Effector CD8-positive, alpha-beta T cell (primary cell): ENCODE measurements at places on chromosomes 5 and 9.

GRCh38 chr9:20506099-20506900 is 116.0 kb downstream of the MLLT3 start:
- DNase-seq = no peak

GRCh38 chr9:87434366-87434765 is 63.3 kb upstream of the DAPK1 start:
- DNase-seq = no peak

- no peak for DNase-seq
Observed at GRCh38 chr9:13439685-13440476, 160.4 kb upstream of the MPDZ start.

- DNase-seq = no peak
Observed at GRCh38 chr9:116986015-116986414, 298.9 kb downstream of the TRIM32 start.

DNA sequence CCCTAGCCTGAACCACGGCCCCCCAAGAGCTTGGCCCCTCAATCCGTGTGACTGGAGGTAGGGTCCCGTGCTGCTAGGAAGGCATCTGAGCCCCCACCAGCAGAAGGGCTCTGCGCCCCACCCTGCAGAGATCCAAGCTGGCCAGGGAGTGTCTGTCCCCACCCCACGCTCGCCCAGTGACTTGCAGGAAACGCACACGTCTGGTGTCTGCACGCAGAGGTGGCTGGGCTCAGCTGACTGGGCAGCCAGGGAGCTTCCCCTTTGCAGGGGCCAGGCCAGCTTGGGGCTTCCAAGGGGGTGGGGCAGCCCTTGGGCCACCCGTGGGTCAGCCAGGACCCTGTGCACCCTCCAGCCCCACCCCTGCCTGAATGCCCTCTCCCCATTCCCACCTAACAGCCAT is 24.3 kb downstream of the NOTCH1 start:
- DNase-seq = no peak

DNA sequence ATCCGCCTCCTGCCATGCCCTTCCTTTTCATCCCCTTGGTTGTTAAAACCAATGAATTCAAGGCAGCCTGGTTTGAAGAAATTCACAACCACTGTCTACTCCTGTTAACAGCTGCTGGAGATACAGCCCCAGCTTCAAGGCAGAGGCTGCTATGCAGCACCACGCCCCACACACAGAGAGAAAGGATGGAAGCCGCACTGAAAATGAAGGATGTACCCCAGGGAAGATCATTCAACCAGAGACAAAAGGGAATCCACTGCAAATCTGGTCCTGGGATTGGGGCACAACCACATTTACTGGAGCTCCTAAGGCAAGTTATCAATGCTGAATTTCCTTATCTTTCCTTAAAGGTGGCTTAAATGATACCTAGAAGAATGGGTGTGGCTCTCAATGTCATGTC is 58.7 kb downstream of the DPYSL3 start:
- DNase-seq = no peak

DNA sequence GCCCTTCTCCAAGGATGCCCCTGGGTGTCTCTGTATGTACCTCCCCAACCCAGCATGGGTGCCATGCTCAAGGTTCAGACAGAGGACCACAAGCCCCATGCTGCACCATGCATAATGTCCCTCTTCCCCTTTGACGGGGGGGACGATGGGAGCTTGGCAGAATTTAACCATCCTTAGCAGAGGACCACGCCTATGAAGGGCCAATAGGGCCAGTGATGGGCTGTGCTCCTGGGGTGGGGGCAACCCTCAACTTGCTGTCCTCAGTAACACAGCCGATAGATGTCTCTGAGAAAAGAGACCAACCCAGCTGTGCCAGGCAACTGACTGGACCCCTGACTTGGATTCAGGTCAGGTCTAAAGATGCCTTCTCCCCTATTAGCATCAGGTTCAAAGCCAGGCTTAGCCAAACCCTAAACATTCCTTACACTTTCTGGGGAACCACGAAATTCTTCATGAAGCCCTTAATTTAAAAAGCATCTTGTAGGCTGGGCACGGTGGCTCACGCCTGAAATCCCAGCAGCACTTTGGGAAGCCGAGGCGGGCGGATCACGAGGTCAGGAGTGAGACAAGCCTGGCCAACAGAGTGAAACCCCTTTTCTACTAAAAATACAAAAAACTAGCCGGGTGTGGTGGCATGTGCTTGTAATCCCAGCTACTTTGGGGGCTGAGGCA is 20.7 kb upstream of the JADE2 start:
- DNase-seq = no peak

DNA sequence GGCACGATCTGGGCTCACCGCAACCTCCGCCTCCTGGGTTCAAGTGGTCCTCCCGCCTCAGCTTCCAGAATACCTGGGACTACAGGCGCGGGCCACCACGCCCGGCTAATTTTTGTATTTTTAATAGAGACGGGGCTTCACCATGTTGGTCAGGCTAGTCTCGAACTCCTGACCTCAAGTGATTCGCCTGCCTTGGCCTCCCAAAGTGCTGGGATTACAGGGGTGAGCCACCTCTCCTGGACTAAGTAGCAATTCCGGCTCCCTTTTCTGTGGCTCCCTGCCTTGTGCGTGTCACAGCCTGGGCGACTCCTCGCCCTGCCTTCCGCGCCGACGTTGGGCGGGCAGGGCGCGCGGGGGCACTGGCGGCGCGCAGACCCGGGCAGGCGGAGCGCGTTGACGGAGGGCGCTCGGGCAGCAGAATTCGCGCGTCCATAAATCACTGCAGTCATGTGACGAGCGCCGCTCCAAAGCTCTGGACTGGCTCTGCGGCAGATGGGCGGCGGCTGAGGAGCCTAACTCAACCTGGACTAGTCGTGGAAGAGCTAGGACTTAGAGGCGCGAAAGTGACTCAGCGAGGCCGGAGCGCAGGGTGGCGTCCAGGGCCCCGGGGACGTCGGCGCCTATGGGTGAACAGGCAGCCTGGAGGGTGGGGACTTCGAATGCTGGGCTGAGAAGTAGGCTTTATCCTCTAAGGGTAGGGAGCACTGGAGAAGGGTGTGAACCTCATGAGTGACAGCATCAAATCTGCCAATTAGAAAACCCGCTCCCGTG is 1.4 kb upstream of the CIZ1 start:
- DNase-seq = peak; percentile 10

- DNase-seq = no peak
Observed at GRCh38 chr5:56513141-56513540, 280.0 kb upstream of the ANKRD55 start.

GRCh38 chr5:7208938-7209337 is 187.0 kb upstream of the ADCY2 start:
- DNase-seq = no peak

- no peak for DNase-seq
Observed at GRCh38 chr5:40689438-40689837, 9.7 kb downstream of the PTGER4 start.

DNA sequence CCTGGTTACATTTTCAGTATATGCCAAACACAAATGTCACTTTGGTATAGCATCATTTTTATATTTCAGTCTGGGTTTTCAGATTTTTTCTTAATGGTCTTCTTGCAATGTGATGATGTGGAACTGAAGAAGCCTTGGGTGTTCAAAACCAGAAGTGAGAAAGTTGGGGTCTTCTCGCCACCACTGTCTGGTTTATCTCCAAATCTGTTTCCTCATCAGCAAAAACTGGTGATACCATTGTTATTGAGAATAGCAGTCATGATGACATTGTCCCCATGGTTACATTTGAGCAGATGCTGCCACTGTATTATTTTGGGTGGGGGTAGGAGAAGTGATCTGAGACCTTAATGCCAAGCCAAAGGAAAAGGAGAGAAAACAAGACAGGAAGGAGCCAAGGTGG is 85.9 kb upstream of the MAP3K1 start:
- DNase-seq = no peak

DNA sequence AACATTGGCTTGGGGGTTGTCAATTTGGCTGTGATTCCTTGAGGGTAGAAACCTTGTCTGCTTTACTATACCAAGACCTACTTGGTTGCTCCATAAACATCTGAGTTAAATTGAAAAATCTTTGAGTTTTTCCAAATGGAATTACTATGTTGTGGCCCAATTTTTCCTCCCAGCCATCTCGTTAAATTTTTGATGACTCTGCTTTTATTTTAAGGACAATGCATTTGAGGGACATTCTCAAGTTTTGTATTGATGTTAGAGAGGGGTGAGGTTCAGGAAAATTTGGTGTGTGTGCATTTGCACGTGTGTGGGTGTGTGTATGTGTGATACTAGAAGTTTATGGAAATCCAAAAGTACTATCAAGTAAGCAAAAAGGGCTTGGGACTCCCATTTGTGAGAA is 491.4 kb upstream of the KLF4 start:
- DNase-seq = no peak

- no peak for DNase-seq
Observed at GRCh38 chr5:119386596-119387344, 31.0 kb downstream of the TNFAIP8 start.

DNA sequence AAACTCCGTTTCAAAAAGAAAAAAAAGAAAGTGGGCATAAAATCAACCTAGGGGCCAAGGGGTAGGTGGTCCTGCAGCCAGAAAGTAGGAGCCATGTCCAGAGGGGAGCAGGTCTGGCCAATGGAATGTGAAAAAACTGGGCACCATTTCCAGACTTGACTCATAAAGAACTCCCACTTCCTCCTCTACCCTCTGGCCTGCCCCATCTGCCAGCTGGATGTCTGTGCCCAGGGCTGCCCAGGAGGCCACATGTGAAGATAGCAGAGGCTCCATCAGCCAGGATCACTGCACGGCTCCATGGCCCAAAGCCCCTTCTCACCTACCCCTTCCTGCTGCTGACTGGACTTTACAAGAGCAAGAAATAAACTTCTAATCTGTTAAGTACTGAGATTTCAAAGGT is 42.1 kb upstream of the EEIG1 start:
- DNase-seq = no peak

GRCh38 chr5:124922255-124922975 is 176.0 kb upstream of the ZNF608 start:
- no peak for DNase-seq

GRCh38 chr5:39149966-39150365 is 69.4 kb downstream of the FYB1 start:
- DNase-seq = no peak

DNA sequence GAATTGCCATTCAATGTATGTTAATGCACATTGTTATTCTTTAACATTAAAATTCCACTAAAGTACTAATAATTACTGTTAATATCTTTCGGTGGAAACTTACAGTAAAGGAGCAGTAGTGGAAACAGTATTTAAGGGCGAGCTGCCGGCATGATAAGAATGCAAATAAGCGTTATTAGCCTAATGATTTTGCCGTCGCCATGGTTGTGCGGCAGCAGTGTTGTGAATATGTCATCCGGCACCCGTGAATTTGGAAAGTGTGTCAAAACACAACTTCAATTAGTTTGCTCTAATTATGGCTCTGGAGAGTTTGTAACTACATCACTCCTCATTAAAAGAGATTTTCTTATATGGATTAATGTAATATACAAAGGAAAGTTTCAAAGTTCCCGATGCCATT is 81.4 kb downstream of the MVB12B start:
- no peak for DNase-seq

DNA sequence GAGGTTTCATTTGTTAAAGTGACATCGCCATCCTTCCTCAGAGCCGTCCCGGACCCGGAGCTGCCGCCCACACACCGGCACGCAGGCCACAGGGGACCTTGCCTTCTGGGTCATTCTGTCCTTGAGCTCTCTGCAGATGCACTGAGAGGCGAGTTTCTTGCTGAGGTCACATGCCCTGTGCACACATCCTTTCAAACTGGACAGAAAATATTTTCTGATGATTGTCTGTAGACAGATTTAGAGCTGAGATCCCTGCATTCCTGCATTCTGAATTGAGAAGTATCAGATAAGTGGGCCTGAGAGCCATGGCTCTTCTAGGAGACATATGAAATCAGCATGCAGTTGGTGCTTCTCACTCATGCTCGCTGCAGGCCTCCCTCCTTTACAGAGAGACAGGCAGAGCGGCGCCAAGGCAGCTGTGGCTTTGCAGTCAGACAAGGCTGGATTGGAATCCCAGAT is 25.4 kb downstream of the BOD1 start:
- DNase-seq = no peak

- DNase-seq = no peak
Observed at GRCh38 chr9:8468045-8468637, 668.6 kb upstream of the DMAC1 start.

- DNase-seq = no peak
Observed at GRCh38 chr5:33829430-33829829, 62.4 kb downstream of the ADAMTS12 start.

- DNase-seq = no peak
Observed at GRCh38 chr5:167616043-167616890, 675.2 kb upstream of the WWC1 start.

DNA sequence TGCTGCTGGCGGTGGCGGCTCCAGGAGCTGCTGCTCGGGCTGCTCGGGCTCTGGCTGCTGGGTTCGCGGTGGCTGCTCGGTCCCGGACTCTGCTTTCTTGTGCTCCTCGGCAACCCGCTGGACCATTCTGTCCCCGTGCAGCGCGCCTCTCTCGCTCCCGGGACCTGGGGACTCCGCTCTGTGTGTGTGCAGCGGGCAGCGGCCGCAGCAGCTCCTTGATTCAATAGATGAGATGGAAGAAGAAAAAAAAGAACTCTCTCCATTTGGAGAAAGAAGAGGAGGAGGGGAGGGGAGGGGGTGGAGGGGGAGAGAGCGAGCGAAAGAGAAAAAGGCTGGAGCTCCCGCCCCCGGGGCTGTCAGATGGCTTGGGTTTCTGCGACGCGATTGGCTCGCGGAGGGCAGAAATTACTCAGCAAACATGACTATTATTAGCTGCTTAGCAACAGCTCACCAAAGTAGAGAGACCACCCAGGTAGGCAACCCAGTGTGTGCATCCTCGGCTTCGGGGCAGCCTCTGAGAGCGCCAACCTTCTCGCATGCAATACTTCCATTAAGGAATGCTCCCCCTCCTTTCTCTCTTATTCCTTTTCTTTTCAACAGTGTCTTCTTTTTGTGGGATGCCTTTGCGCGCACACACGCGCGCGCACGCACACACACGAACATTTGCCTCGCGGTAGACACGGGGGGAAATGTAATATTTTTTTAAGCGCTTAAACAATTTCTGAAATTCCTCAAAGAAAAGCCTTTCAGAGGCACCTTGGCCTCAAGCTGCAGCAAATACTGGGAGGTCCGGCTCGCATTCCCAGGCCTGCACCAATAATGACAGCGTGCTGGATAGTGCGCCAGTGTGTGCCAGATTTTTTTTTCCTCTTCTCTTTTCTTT is 7.6 kb downstream of the PTCH1 start:
- peak; percentile 47 for DNase-seq

GRCh38 chr5:146130440-146131045 is 25.2 kb upstream of the PLAC8L1 start:
- DNase-seq = no peak

- DNase-seq = no peak
Observed at GRCh38 chr5:88885002-88885401, 2.0 kb upstream of the MEF2C start.
